ENCODE measurements at places on chromosomes 3 and 15. TPM values are rescaled to one million over a fixed set of nuclear protein-coding genes. Genes with fewer than 3 reads are reported as not detected.

AADAC gene
- 11.5 TPM for total RNA-seq

SPSB4 gene
- 0.20 TPM for total RNA-seq

ATP2C1 gene
- 28.4 TPM for total RNA-seq

ACTC1 gene
- total RNA-seq: 0.22 TPM

IMPG2 gene
- not detected for total RNA-seq

All from A549 treated with AZD2906 at 1 μM for 4 hours (cell line).